ENCODE measurements at places on chromosomes 13 and 19.

GRCh38 chr13:59823486-59823885 is 340.2 kb downstream of the DIAPH3 start:
- H3K27me3 ChIP-seq, result no peaks in the 10 kb centered on the region
- H3K27ac ChIP-seq, result no peak overlapping the region
- peaks cover 12% of the 10 kb centered on the region for H3K4me1 ChIP-seq
- H3K4me3 ChIP-seq, result no peak overlapping the region

DNA sequence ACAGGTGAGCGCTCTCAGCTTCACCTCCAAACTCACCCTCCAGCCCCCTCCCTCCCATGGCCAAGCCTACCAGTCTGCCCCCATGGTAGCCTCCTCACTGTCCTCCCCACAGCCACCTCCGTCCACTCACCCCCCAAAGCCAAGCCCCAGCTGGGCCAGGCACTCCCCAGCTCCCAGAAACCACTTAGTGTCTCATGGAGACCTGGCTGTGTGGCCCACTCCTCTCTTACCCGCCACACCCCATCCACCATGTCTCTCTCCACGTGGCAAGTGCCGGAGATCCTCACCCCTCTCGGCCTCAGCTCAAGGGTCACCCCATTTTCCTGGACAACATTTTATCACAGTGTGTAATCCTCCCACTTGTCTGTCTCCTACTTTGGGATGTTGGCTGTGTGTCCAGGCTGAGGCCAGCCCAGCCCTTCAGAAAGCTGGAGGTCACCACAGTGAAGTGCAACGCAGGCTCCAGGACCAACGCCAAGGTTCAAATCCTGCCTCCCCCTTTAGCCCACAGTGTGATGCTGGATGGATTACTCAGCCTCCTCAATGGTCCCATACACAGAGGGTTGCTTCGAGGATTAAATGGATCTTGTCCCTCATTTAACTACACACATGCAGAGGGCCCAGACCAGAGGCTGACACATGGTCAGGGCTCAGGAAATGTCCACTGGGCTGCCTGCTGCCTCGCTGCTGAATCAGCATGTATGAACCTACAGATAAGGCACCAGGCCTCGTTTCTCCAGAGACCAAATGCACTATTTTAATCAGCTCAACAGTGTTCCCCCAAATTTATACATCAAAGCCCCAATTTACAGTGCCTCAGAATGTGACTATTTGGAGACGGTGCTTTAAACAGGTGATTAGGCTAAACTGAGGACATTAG is 71.3 kb downstream of the CEBPG start:
- no peak overlapping the region for H3K27ac ChIP-seq
- no peaks in the 10 kb centered on the region for H3K4me1 ChIP-seq
- H3K4me3 ChIP-seq, result no peak overlapping the region
- no peak for DNase-seq
- H3K36me3 ChIP-seq, result no peaks in the 10 kb centered on the region

- peaks cover 71% of the 10 kb centered on the region for H3K36me3 ChIP-seq
- DNase-seq, result no peak
- no peak overlapping the region for H3K4me3 ChIP-seq
- H3K4me1 ChIP-seq, result no peaks in the 10 kb centered on the region
- no peaks in the 10 kb centered on the region for H3K27me3 ChIP-seq
These were observed 13.8 kb upstream of the RPS15 start for GRCh38 chr19:1424192-1424955.

- no peaks in the 10 kb centered on the region for H3K27me3 ChIP-seq
- no peak overlapping the region for H3K27ac ChIP-seq
- no peaks in the 10 kb centered on the region for H3K36me3 ChIP-seq
- no peak for DNase-seq
These were observed 36.4 kb downstream of the ATP11A start for GRCh38 chr13:112726016-112726767.

DNA sequence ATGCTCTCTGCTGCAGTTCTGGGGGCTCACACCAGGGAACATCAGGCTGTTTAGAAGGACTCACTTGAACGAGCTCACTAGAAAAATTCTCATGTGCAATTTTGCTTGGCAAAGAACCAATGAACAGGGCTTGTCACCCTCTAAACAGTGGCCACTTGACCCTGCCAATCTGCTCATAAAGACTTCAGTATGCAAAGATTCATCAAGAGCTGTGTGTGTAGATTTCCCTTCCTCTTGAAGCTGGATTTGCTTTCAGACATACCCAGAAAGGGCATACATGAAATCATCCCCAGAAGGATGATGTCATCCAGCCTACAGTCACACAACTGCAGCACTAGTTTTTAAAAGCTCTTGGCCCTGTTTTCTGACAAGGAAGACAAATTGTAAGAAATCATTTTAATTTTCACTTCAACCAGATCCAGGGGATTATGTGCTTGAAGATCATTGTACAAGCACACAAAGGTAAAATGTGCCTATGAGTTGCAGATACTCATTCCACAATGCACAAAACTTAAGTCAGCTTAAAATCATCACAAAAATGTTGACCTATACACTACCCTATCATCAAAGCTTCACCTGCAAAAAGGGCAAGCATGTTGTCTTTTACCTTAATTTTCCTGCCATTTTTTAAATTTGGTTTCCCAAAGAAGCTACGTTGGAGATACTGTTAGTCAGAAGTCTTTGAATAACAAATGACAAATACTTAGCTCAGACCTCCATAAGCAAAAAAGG is 5.2 kb upstream of the STK24 start:
- no peak overlapping the region for H3K27ac ChIP-seq
- DNase-seq, result no peak
- no peak overlapping the region for H3K4me3 ChIP-seq
- H3K36me3 ChIP-seq, result no peaks in the 10 kb centered on the region
- H3K4me1 ChIP-seq, result peaks cover 47% of the 10 kb centered on the region

DNA sequence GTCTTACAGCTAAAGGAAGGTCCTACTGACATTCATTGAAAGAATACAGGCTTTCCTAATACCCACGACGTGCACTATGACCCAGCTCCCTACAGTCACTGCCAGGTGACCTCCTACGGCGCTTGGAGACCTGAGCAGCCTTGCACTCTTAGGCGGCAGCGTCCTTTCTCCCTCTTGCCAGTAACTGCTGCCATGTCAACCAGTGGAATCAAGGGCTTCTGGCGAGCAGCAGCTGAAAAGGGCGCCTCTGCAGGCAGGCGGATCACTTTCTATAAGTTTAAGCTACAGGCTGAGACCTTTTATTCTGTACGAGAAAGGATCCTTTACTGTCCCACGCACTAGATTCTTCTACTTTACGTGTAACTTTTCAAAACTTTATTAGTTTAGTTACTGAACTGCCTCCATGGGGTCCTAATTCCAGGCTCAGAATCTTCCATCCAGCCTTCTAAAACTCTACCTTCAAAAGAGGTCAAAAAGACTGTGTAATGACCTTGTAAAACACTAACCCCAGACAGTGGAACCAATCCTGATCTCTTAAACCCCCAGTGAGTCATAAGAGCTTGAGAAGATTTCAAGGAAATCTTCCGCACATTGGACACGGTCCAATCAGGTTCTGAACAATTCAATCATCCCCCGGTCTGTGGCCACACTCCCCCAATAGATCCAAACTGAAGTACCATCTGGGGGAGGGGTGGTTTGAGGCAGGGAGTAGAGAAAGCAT is 1.9 kb downstream of the KCTD12 start:
- peak overlapping the region; percentile 90 for H3K4me3 ChIP-seq
- H3K27ac ChIP-seq, result peak overlapping the region; percentile 90
- DNase-seq, result no peak
- no peaks in the 10 kb centered on the region for H3K27me3 ChIP-seq

DNA sequence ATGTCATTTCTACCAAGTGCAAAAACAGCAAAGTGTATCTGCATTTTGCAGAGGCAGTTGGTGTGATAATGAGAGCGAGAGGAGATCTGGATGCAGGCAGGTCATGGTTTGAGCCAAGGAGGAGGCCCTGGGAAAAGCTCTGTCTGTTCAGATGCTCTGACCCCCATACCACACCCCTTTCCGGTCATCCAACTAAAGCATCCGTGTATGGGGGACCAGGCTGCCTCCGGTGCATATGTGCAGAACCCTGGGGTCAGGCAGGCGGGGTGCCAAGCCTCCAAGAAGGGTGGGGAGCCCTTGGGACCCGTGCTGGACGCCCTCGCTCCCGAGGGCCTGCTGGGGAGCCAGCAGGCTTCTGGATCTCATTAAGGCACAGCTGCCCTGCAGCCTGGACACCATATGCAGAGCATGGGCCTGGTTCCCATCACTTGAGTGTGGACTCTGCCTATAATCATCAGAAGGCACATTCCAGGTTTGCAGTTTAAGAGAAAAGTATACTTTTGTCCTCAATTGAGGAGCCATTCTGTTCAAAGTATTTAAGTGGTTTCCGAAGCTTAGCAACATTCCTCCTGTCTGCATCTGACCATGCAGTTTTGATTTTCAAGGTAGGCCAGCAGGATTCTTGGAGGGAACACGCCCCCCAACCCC is 56.1 kb downstream of the ALOX5AP start:
- H3K27me3 ChIP-seq, result no peaks in the 10 kb centered on the region
- no peaks in the 10 kb centered on the region for H3K36me3 ChIP-seq
- H3K27ac ChIP-seq, result no peak overlapping the region

GRCh38 chr19:29271341-29271740 is 58.4 kb upstream of the UQCRFS1 start:
- no peaks in the 10 kb centered on the region for H3K27me3 ChIP-seq
- no peak for DNase-seq
- H3K36me3 ChIP-seq, result no peaks in the 10 kb centered on the region
- H3K4me1 ChIP-seq, result no peaks in the 10 kb centered on the region

- H3K4me3 ChIP-seq, result peak overlapping the region; percentile 72
- H3K27me3 ChIP-seq, result no peaks in the 10 kb centered on the region
- H3K36me3 ChIP-seq, result no peaks in the 10 kb centered on the region
- DNase-seq, result no peak
- H3K27ac ChIP-seq, result peak overlapping the region; percentile 98
These were observed 18.5 kb downstream of the RFX2 start for GRCh38 chr19:6091771-6092291.

GRCh38 chr13:100315522-100315921 is 226.6 kb downstream of the PCCA start:
- no peaks in the 10 kb centered on the region for H3K4me1 ChIP-seq
- DNase-seq, result no peak
- no peaks in the 10 kb centered on the region for H3K27me3 ChIP-seq
- peaks cover 5% of the 10 kb centered on the region for H3K36me3 ChIP-seq
- no peak overlapping the region for H3K27ac ChIP-seq

DNA sequence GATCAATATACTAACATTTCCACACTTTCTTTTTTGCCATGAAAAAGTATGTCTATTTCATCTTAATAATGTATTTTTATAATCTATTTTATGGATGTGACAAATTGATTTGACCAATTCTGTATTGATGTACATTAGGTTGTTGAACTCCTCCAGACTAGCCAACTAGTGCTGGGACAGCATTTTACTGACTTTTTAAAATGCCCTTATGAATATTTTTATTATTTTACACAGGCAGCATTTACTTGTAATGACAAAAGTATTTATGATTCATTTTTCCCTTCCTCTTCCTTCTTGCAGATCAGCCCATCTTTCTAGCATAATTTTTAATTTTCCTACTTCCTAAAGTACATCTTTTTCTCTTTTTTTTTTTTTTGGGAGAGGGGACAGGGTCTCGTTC is 918 bp upstream of the FUZ start:
- no peaks in the 10 kb centered on the region for H3K27me3 ChIP-seq
- H3K4me1 ChIP-seq, result peaks cover 34% of the 10 kb centered on the region
- H3K4me3 ChIP-seq, result peak overlapping the region; percentile 83
- DNase-seq, result no peak
- H3K36me3 ChIP-seq, result no peaks in the 10 kb centered on the region
- peak overlapping the region; percentile 40 for H3K27ac ChIP-seq

DNA sequence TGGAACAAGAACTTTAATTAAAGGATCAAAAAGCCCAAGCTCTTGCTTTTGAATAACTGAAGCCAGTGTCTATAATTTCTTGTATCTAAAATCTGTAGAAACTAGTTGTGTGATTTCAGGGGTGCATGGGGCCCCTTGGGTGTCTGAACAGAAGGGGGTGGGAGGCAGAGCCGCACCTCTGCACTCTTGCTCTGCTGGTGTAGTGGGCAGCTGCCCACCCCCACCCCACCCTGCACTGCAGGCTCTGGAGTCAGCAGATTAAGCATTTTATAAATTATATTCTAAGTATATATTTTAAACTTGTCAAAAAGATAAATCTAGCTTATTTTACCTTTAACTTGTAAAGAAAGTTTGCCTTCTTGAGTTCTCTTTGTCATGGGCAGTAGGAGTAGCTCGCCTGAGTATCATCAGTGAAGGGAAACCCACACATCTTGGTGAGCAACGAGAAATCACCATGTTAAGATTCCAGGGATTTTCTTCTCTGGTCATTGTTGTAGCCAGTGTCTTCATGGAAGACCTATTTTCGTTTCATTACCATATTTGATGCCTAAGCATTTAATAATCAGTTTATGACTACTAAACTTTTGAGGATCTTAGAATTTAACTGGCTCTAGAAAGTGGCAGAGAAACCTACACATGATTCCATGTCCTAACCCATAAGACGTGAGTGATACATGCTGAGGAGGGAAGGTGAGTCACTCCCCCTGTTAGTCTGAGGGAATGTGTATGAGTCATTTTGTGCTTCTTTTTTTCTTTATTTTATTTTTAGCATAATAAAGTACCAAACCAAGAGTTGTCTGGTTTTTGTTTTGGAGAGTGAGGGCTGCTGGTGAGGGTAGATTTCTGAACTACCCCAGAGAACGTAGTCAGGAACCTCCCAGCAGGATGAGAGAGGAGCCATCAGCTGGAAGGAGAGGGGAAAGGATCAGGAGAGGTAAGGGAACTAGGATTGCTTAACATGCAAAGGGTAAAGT is 7.7 kb downstream of the UBE2L5 start:
- peak overlapping the region; percentile 80 for H3K27ac ChIP-seq
- H3K4me1 ChIP-seq, result peaks cover 2% of the 10 kb centered on the region
- H3K4me3 ChIP-seq, result no peak overlapping the region
- no peaks in the 10 kb centered on the region for H3K36me3 ChIP-seq
- no peak for DNase-seq

GRCh38 chr19:16772841-16773240 is 53.2 kb downstream of the NWD1 start:
- H3K4me3 ChIP-seq, result no peak overlapping the region
- no peak overlapping the region for H3K27ac ChIP-seq
- H3K36me3 ChIP-seq, result no peaks in the 10 kb centered on the region
- H3K27me3 ChIP-seq, result no peaks in the 10 kb centered on the region
- no peak for DNase-seq
- H3K4me1 ChIP-seq, result no peaks in the 10 kb centered on the region

- H3K27ac ChIP-seq, result peak within 1 kb of the TSS; percentile 83
- DNase-seq, result peak; percentile 31
- H3K36me3 ChIP-seq, result peaks cover 26% of the 10 kb centered on the region
- H3K4me3 ChIP-seq, result peak within 1 kb of the TSS; percentile 86
These were observed at the start of gene ZFP28 for GRCh38 chr19:56538761-56539263. Gene ZFP28 (plus strand): TSS chr19:56538948. CDS start chr19:56539019, 71 bp downstream.

GRCh38 chr13:98792785-98793495 is 40.5 kb upstream of the SLC15A1 start:
- H3K36me3 ChIP-seq, result peaks cover 12% of the 10 kb centered on the region
- H3K4me1 ChIP-seq, result no peaks in the 10 kb centered on the region
- H3K27me3 ChIP-seq, result no peaks in the 10 kb centered on the region
- no peak overlapping the region for H3K4me3 ChIP-seq
- DNase-seq, result no peak
- no peak overlapping the region for H3K27ac ChIP-seq
